ENCODE measurements at places on chromosomes 12 and 14.
A peak's percentile ranks its signal among the peaks of the same experiment; 100 is the strongest.

DNA sequence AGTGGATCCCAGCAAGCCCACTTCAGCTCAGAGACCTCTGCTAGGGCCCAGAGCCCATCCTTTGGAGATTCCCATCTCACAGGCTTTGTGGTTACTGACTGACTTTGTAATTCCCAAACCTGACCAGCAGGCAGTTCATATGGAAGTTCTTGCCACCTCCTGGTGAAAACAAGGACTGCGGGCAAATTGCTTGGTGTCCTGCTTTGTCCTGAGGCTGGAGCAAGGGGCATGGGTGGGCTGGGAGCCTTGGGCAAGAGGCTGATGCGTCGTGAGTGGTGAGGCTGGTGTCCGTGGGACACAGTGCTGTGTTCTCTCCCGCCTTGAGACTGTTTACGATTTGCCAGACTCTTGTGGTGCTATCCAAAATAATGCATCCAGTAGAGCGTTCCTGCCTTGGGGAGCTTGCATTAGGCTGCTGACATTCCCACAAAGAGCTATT is 91.0 kb downstream of the LRRC74A start:
- DNase-seq, result peak; percentile 59

- DNase-seq, result no peak
Measured at GRCh38 chr12:107080299-107080698, 13.1 kb downstream of the CRY1 start.

DNA sequence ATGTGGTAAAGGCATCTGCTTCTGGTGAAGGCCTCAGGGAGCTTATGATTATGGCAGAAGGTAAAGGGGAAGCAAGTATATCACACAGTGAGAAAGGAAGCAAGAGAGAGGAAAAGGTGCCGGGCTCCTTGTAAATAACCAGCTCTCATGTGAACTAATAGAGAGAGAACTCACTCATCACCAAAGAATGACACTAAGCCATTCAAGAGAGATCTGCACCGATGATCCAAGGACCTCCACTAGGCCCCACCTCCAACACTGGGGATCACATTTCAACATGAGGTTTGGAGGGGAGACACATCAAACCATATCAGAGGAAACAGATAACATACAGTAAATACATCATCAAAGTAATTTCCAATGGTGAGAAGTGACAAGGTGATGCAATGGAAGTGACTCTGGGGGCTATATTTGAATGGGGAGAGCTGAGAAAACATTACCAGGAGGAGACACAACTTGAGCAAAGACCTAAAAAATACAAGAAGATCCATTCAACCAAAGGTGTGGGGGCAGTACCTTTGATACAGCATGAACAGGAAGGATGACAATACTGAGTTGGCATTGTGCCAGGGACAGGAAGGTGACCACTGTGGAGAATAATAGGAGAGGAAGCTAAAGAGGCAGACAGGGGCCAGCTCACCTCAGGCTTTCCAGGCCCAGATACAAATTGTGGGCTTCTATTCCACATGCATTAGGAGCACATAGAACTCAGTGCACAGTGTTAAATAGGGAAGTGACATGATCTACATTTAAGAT is 134.4 kb upstream of the GRIP1 start:
- DNase-seq, result no peak

DNA sequence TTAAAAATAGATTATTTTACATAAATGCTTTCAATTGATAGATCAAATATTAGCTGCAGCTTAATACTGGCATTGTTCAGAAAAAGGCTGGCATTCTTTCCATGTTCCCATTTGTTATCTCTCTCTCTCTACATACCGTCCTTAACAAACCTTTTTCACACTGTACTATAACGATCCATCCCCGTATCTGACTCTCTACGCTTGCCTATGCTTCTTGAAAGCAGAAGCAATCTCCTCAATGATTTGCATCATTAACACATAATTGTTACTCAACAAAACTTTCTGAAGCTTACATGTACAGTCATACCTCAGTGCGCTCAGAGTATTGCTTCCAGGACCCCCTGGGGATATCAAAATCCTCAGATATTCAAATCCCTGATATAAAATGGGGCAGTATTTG is 89.7 kb downstream of the TMTC1 start:
- DNase-seq, result no peak

DNA sequence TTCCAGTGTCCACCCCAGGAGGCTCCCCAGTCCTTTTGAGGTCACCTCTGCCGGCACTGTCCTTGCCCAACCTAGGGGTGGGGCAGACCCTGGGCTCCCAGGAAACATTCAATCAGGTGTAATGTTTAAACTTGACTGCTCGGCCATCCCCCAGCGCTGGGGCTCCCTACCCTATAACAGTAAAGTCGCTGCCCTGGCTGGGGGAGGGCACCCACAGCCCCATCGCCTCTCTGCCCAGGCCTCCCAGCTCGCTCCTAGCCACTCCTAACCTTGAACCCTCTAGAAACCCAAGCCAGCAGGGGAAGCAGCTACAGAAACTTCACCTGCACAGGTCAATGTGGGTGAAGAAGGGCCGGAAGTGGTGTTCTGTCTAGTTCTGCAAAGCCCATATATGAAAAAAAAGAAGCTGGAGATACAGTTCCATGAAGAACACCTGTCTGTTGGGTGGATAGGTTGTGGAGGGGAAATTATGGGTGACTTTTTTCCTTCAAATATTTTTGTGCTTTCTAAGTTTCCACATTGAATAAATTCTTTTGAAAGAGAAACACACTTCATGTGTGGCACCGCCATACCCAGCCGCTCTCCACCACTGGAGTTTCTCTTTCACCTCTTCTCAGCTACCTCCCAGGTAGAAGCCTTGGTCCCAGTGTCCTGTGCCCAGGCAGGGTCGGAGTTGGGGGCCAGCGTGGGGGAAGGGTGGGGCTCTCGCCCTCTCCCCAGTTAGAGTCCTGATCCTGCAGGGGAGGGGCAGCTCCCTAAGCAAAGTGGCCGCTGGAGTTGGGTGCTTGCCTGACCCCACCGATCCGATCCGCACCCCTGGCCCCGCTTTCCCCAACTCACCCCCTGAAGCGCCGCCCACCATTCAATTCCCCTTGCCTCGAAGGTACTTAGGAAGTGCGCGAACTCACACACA is 1.1 kb downstream of the CLMN start:
- no peak for DNase-seq

- no peak for DNase-seq
Measured at GRCh38 chr12:40825156-40825555, 132.9 kb downstream of the CNTN1 start.

DNA sequence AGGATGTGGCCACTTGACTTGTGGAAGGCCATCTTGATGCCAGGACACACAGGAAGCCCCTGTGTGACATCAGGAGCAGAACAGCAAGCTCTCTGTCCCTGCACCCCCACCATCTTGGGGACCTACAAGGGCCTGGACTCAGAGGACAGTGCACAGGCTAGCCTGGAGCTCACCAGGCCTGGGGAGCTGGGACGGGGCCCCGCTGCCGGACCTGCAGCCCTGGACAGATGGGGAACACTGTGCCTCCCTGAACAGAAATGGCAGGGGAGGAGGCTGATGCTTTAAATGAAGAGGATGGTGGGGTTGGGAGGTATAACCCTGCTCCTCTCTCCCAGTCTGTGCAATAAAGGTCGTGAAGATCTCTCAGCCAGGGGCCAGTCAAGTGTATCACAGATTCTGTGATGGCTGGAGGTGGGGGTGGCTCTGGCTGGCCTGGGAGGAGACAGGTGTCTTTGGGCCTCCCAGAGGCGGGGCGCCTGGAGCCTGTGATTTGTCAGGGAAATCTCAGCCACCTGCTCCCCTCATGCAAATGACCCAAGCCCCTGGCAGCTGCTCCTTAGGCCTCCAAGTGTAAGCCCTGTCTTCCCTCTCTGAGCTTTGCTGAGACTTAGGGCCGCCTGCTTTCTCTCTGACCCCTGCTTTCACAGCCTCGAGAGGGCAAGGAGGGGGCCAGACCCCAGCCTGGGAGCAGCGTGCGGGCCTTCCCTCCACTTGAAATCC is 1.1 kb upstream of the GNB3 start:
- DNase-seq, result no peak

- no peak for DNase-seq
Measured at GRCh38 chr12:120115066-120115465, 1.5 kb downstream of the RAB35 start.

- no peak for DNase-seq
Measured at GRCh38 chr12:119748497-119748896, 80.6 kb downstream of the PRKAB1 start.

DNA sequence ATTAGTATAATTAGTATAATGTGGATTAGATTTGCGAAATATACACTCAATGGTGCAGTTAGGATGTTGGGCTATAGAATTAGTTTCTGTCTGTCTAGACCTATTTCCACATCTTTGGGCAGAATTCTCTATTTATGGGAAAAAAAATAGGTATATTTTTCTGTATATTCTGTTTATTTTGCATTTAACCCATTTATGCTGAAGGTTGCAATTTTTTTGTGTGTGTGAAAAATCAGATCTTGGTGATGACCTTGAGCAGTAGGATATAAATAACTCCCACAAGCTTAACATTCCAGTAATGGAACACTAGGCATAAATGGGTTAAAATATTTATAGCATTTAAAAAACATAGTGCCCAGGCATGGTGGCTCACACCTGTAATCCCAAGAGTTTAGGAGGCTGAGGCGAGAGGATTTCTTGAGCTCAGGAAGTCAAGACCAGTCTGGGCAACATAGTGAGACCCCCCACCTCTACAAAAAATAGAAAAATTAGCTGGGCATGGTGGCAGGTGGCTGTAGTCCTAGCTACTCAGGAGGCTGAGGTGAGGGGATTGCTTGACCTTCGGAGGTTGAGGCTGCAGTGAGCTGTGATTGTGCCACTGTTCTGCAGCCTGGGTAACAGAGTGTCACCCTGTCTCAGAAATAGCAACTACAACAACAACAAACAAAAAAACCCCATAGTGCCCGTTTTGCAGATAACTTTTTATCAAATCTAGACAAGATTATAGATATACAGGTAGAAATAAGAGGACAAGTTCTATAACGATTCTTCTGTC is 9.3 kb downstream of the BRMS1L start:
- no peak for DNase-seq

Data from HS-5 (cell line).